Smooth muscle cell of the coronary artery (primary cell): ENCODE measurements at places on chromosomes 7 and 10. TPM values are rescaled to one million over a fixed set of nuclear protein-coding genes. Genes with fewer than 3 reads are reported as not detected.

Gene KIF11
- 1.2 and 6.5 TPM in 2 replicates for total RNA-seq

Gene APBB1IP
- total RNA-seq: 5.9 TPM in 1 of 2 replicates, not detected in the other

Gene TRPV5
- total RNA-seq: not detected in 2 replicates

Gene ATP5F1C
- 155 and 227 TPM in 2 replicates for total RNA-seq

Gene TMEM254
- 2.5 and 5.7 TPM in 2 replicates for total RNA-seq
